ENCODE measurements at places on chromosomes 11 and 22.

DNA sequence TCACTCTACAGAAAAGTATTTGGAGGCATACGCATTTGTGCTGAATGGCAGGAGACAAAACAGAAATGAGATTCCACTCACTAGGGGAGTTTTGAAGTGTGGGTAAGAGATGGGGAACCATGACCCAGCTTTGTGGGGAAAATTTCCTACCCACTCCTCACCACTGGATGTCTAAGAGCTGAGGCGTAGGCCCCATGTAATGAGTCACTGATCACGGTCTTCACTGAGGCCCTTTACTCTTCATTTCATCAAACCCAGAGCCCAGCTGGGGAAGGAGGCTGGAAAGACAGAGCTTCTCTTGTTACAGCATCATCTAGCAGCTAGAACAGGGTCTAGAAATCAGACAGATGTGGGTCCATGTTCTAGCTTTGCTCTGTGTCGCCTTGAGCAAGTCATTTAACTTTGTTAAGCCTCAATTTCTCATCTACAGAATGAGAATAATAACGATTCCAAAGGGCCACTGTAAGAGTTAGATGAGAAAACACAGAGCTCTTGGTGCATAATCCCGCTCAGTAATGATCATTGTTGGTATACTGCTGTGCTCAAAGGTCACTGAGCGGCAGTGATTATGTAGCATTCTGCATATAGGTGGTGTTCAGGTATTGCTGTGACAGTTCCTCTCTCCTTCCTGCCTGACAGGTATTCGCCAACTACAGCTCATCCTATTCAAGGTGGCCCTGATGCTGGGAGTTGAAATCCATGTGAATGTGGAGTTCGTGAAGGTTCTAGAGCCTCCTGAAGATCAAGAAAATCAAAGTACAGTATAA is 97.2 kb downstream of the MICAL2 start:
- no peak for DNase-seq

DNA sequence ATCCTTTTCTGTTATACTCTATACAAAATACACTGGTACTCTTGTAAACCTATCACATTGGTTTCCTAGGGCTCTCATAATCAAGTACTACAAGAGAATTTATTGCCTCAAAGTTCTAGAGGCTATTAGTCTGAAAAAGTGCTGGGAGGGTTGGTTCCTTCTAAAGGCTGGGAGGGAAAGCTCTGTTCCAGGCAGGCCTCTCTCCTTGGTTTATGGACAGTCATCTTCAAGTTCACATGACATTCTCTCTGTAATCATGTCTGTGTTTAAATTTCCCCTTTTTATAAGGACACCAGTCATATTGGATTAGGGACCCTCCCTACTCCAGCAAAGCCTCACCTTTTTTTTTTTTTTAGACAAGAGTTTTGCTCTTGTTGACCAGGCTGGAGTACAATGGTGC is 9.1 kb downstream of the SLC36A4 start:
- no peak for DNase-seq

DNA sequence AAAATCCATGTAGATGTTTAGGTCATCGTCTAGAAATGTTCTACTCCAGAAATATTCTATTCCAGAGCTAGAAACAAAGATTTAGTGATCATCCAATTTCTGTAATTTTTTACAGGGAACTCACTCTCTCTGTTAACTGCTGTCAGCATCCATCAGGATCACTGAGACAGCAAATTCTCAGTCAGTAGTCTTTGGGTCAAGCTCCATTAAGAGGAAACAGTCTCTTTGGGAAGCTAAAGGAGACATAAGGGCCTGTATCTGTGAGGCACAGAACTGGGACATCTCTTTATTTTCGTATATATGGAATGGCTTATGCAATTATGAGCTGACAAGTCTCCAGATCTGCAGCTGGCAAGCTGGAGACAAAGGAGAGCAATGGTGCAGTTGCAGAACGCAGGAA is 48.3 kb downstream of the PIK3C2A start:
- no peak for DNase-seq

GRCh38 chr11:78573681-78574080 is 983 bp downstream of the NARS2 start:
- DNase-seq = no peak

- no peak for DNase-seq
These were observed 1086.3 kb downstream of the FAM181B start for GRCh38 chr11:81647374-81647773.

- peak; percentile 52 for DNase-seq
These were observed 11.9 kb downstream of the CHRM1 start for GRCh38 chr11:62909107-62909894.

DNA sequence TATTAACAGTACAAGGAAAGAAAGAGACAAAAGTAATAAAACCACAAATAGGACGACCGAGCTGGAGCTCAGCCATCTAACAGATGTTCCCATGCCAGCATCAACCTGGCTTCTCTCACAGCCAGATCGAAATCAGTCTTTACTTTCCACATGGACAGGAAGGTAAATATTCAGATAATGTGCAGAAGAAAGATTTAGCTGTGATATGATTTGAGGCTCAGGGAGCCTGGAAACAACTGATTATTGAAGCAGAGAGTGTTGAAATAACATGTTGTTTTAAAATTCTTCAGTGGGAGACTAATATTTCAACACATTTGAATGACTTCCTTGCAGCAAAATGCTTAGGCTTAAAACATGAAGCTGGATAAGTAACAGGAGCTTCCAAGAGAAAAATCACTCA is 546.8 kb downstream of the ETS1 start:
- no peak for DNase-seq

- DNase-seq = peak; percentile 78
These were observed 12.2 kb upstream of the CDC42BPG start for GRCh38 chr11:64856382-64857227.

Data from lower leg skin (tissue), 4 donors.